ENCODE measurements at places on chromosomes 2 and 18.

- peak; percentile 22 for DNase-seq
These were observed 30.9 kb upstream of the REEP1 start for GRCh38 chr2:86368161-86368824.

- no peak for DNase-seq
These were observed 30.5 kb downstream of the GCKR start for GRCh38 chr2:27527182-27527581.

GRCh38 chr2:98912221-98912851, 23.7 kb downstream of the CRACDL start:
- peak; percentile 52 for DNase-seq

- DNase-seq = no peak
These were observed 170.3 kb downstream of the MAIP1 start for GRCh38 chr2:200125444-200126284.

DNA sequence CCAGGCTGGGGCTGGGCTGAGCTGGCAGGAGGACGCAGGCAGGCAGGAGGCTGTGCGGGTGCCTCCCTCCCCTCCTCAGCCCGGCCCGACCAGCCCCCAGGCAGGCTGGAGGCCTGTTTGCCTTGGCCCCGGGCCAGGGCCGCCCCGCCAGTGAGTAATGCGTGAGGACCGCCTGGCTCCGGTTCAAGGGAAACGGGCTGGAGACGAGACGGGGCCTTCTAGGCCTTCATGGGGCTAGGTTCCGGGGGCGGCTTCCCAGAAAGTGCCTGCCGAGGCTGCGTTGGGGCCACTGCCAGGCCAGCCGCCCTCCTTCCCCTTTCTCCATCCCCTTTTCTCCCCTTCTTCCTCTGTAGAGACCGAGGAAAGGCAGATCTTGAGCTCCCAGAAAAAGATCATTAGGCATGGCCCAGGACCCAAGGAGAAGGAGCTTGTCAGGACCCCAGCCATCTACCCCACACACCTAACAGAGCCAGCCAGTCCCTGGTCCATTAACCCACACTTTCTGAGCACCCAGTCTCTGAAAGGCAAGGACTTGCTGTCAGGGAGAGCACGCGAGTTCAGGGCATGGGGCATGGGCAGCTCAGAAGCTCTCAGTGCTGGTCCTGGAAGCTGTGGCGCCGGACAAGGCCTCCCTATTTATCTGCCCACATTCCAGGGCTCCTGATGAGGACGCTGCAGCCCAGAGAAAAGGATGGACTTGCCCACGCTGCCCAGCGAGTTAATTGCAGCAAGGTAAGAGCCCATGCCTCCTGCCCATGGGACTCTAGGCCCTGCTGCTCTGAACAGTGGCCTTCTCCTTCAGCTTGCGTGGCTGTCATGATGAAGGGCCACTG, 48.5 kb downstream of the SMAD7 start:
- no peak for DNase-seq

GRCh38 chr2:186101616-186102015, 363.0 kb downstream of the FSIP2 start:
- no peak for DNase-seq

DNA sequence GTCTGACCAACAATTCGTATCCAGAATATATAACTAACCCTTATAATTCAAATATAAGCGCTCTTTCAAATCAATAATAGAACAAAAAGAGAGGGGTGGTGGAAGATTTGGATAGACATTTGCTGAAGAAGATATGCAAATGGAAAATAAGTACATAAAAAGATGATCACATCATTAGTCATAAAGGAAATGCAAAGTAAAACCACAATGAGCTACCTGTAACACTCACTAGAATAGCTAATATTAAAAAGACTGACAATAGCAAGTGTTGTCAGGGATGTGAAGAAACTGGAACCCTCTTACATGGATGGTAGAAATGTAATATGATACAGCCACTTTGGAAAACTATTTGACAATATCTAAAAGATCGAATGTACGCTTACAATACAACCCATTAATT, 84.9 kb upstream of the MRPS9 start:
- DNase-seq = no peak

DNA sequence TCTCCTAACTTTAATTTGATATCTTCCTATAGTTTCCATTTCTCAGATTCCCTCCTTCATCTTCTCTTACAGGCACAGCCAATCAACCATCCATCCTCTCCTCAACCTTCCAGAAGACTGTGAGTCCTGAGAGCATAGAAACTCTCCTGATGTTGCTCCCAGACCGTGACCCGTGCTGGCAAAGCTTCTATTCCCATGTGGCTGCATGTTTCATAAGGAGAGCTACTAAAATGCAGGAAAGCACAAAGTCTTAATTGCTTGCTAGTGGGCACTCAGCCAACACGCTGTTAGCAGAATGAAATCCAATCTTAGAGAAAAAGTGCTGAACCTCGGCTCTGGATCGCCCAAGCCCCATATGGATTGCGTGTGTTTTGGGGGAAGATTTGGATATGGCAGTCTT, 1244.7 kb upstream of the ZEB2 start:
- no peak for DNase-seq

GRCh38 chr18:31093880-31094279, 8.3 kb downstream of the DSC2 start:
- no peak for DNase-seq

DNA sequence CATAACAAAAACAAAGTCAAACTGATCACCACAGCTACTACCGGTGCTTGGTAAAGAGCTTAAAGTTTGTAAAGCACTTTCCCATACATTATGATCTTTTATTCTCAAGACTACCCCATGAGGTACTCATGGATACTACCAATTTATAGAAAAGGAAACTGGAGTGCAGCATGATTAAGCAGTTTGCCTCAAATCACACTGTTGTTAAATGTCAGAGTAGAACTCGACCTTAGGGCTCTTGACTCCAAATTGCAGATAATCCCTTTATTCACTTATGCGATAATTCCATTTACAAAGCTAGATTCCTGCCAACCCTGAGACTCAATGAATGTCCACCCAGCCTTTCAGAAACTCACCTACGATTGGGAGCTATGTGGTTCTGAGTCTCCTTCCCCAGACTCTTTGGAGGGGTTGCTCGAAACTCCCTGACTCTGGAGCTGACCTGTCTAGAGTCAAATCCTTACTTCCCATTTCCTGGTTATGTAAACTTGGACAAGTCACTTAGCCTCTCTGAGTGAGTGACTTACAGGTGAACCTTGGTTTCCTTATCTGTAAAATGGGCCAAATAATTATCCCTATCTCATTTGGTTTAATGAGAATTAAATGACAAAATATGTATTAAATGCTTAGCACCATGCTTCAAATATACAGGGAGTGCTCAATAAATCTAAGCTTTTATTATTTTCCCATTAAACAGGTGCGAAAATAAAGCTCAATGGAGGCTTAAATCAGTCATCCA, 47.4 kb downstream of the PSD4 start:
- DNase-seq = no peak

- DNase-seq = no peak
These were observed 170.2 kb downstream of the PRKCE start for GRCh38 chr2:45821558-45822271.
